NCI-H69 (cell line): ENCODE measurements at places on chromosomes 3 and 15.

GRCh38 chr3:46660543-46661523, 32.6 kb downstream of the ALS2CL start:
- DNase-seq = peak; percentile 78

- no peak for DNase-seq
Measured at GRCh38 chr3:178120367-178120766, 415.9 kb upstream of the KCNMB2 start.

DNA sequence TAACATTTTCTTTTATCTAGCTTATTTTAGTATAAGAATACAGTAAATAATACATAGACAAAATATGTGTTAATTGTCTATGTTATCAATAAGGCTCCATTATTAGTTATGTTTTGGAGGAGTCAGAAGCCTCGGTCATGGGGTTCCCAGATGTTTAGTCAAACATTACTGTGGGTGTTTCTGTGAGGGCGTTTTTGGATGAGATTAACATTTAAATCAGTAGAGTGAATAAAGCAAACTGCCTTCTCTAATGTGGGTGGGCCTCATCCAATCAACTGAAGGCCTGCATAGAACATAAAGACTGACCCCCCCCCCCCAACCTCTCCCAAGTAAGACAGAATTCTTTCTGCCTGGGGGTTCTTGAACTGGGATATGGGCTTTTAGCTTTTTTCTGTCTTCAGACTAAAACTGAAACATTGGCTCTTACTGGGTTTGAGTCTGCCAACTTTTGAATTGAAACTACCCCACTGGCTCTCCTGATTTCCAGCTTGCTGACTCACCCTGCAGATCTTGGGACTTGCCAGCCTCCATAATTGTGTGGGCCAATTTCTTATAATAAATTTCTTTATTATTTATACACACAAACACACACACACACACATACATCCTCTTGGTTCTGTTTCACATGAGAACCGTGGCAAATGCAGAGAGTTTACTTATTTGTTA, 192.0 kb downstream of the TPRG1 start:
- DNase-seq = no peak

- peak; percentile 82 for DNase-seq
Measured at GRCh38 chr15:28094732-28095521, 4.2 kb downstream of the OCA2 start.

DNA sequence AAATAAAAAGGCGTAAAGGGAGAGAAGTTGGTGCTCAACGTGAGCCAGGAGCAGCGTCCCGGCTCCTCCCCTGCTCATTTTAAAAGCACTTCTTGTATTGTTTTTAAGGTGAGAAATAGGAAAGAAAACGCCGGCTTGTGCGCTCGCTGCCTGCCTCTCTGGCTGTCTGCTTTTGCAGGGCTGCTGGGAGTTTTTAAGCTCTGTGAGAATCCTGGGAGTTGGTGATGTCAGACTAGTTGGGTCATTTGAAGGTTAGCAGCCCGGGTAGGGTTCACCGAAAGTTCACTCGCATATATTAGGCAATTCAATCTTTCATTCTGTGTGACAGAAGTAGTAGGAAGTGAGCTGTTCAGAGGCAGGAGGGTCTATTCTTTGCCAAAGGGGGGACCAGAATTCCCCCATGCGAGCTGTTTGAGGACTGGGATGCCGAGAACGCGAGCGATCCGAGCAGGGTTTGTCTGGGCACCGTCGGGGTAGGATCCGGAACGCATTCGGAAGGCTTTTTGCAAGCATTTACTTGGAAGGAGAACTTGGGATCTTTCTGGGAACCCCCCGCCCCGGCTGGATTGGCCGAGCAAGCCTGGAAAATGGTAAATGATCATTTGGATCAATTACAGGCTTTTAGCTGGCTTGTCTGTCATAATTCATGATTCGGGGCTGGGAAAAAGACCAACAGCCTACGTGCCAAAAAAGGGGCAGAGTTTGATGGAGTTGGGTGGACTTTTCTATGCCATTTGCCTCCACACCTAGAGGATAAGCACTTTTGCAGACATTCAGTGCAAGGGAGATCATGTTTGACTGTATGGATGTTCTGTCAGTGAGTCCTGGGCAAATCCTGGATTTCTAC, at the start of gene RARB:
TSS of gene RARB (plus strand) at position 322 of the 847 bp plus-strand sequence. CDS start at position 791, 469 bp downstream.
- DNase-seq = peak; percentile 94

DNA sequence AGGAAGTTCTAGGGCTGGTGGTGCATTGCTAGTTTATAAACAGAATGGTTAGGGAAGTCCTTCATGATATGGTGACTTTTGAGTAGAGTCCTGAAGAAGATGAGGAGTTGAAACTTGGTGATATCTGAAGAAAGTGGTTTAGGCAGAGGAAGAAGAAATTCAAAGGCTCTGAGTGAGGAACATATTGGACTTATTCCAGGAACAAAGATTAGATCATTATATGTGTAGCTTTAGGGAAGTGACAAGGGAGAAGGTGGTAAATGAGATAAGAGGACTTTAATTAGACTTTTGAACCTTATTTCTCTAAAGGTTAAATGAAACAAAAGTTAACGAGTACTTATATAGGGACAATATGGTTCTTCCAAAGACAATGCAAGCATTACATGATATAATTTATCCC, 286.7 kb downstream of the DOCK3 start:
- no peak for DNase-seq

DNA sequence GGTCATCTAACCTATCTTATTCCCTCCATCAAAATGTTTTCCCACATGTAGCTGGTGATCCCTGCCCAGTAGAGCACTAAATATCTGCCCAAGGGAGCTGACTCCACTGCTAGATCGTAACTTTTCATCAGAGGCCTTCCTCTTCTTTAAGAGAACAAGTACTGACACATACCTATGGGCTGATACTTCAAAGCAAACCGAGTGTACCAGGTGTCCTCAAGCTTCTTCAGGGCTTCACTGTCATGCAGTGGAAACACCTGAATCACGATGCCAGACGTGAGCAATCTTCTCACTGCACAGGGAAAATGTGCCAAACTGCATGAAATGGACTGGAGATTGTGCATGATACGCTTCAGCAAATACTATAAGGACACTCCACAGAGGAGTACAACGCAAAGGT, 41.6 kb downstream of the ANO10 start:
- no peak for DNase-seq

- no peak for DNase-seq
Measured at GRCh38 chr3:66441129-66441528, 59.7 kb downstream of the LRIG1 start.

GRCh38 chr3:72613871-72614270, 234.4 kb downstream of the SHQ1 start:
- no peak for DNase-seq
